K562 (cell line): ENCODE measurements at places on chromosomes 11 and 22. TPM values are rescaled to one million over a fixed set of nuclear protein-coding genes. Genes with fewer than 3 reads are reported as not detected.

- no peaks in the 10 kb centered on the region for H3K36me3 ChIP-seq
- no peaks in the 10 kb centered on the region for H3K27me3 ChIP-seq
- no peak overlapping the region for H3K4me3 ChIP-seq
- DNase-seq = no peak
Measured at GRCh38 chr11:84686716-84687115, 940.4 kb downstream of the DLG2 start.

GRCh38 chr11:111782109-111782741, 16.0 kb upstream of the PPP2R1B start:
- peaks cover 19% of the 10 kb centered on the region; the same call in 2 of the 3 replicates for H3K36me3 ChIP-seq
- H3K27me3 ChIP-seq = no peaks in the 10 kb centered on the region
- no peaks in the 10 kb centered on the region; the same call in 2 of the 3 replicates for H3K4me1 ChIP-seq
- H3K4me3 ChIP-seq = no peak overlapping the region

DNA sequence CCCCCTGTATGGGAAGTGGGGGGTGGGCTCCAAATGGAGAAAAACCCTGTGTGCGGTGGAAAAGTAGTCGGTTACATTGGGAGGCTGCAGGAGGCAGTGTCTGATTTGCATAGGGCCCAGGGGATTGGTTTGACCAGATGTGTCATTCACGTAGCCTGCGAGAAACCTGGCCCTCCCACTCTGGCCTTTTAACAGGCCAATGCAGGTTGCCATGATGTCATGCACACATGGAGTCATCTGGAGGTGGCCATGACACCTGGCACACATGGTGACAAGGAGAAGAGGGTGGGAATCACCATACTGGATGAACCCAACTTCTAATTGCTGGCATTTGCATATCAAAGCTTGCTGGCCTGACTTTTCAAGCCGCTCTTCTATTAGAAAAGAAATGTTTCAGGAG, 50.6 kb downstream of the FAM181B start:
- H3K27me3 ChIP-seq = no peaks in the 10 kb centered on the region
- no peak overlapping the region for H3K4me3 ChIP-seq
- H3K36me3 ChIP-seq = no peaks in the 10 kb centered on the region
- peak; percentile 24 for DNase-seq
- H3K27ac ChIP-seq = no peak overlapping the region

GRCh38 chr11:32312206-32312817, 123.0 kb downstream of the WT1 start:
- H3K27ac ChIP-seq = no peak overlapping the region
- H3K4me3 ChIP-seq = no peak overlapping the region
- DNase-seq = no peak
- peaks cover 38% of the 10 kb centered on the region for H3K27me3 ChIP-seq
- H3K4me1 ChIP-seq = no peaks in the 10 kb centered on the region

- H3K4me1 ChIP-seq = no peaks in the 10 kb centered on the region
- DNase-seq = no peak
- H3K36me3 ChIP-seq = no peaks in the 10 kb centered on the region
- H3K27me3 ChIP-seq = peaks cover 21% of the 10 kb centered on the region
- no peak overlapping the region for H3K4me3 ChIP-seq
Measured at GRCh38 chr22:22798716-22799115, 88.9 kb upstream of the IGLL5 start.

GRCh38 chr11:69879729-69880005, 60.5 kb upstream of the FGF3 start:
- peaks cover 7% of the 10 kb centered on the region; the same call in 1 of the 2 replicates for H3K4me1 ChIP-seq
- no peak overlapping the region for H3K4me3 ChIP-seq
- no peak overlapping the region for H3K27ac ChIP-seq
- DNase-seq = no peak

DNA sequence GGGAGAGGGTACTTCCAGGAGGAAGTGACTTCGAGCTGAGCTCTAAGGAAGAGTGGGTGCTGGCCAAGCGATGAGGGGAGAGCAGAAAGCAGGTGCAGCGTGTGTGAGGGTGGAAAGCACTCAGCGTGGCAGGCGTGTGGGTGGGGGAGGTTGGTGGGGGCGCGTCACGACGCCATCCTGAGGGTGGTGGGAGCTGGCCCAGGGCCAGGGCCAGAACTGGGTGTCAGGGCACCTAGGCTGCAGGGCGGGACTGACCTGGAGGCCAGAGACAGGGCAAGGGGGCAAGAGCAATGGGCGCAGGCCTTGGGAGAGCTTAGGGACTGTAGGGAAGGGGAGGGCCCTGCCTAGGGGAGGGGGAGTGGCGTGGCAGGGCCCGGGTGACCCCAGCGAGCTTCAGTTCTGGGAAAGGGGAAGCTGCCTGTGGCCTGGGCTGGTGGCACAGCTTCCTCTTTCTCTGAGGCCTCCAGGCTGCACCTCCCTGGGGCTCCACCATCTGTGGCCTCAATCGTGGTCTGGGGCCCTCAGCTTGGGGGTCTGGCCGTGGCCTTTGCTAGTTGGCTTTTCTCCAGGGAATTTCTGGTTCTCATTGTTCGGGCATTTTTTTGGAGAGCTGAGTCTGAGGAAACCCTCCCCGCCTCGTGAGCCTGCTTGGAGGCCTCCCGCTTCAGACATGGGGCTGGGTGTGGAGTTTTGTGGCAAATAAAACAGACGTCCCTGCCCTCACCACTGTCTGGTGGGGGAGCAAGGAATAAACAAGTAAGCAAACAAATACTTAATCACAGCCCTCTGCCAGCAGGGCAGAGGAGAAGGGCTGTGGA, 8.9 kb downstream of the RELT start:
- DNase-seq = peak; percentile 71
- H3K27ac ChIP-seq = peak overlapping the region; percentile 42
- H3K27me3 ChIP-seq = no peaks in the 10 kb centered on the region
- H3K36me3 ChIP-seq = peaks cover 35% of the 10 kb centered on the region; the same call in 2 of the 3 replicates
- H3K4me3 ChIP-seq = no peak overlapping the region

DNA sequence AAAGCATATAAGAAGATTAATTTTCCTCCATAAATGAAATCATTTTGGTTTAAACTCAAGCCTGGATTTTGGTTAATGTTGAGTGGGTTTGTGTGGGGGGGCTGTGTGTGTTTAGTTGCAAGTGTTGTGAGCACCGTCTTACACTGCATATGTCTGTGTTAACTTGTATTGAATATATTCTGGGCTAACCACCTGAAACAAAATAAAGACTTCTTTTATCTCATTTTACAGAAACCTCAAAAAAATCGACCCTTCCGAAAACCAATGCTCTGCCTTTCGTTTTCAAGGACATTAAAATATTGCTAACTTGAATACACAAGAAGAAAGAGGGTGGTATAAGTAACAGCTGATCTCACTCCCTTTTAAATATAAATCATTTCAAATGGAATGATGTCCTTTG, 192.2 kb upstream of the BLID start:
- no peaks in the 10 kb centered on the region for H3K4me1 ChIP-seq
- H3K27me3 ChIP-seq = no peaks in the 10 kb centered on the region
- DNase-seq = no peak

Gene SCARF2
- 0.13 and 0.23 TPM in 2 replicates for polyA plus RNA-seq

Gene CCDC87
- 0.12 TPM in 1 of 2 replicates, not detected in the other for polyA plus RNA-seq

Gene RIMBP3C
- polyA plus RNA-seq = 0.17 TPM in 1 of 2 replicates, not detected in the other

Gene PELI3
- 2.4 and 2.6 TPM in 2 replicates for polyA plus RNA-seq
